ENCODE measurements at places on chromosomes 7 and 10.

DNA sequence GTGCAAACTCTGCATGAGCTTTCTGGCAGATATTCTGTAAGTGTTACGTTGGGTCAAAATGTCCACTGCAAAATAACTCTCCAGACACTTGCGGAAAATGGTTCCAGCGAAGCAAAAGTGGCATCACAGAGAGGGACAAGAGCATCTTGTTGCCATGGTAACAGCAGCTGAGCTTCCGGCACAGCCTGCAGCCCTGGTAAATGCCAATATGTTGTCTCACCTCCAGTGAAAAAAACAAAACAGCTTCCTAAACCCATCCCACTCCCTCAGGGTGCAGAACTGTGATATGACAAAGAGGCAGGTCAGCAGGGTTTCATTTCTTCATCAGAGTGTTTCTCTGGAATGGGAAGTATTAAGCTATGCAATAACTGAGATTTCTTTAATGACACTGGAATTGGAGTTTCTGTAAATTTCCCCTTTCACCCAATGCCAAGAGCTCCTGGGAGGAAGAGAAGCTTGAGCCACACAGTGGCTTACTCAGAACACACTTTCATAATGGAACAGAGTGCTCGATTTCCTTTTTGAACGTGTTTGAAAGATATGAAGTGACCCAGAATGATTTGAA is 65.6 kb downstream of the FOXI2 start:
- DNase-seq = no peak

DNA sequence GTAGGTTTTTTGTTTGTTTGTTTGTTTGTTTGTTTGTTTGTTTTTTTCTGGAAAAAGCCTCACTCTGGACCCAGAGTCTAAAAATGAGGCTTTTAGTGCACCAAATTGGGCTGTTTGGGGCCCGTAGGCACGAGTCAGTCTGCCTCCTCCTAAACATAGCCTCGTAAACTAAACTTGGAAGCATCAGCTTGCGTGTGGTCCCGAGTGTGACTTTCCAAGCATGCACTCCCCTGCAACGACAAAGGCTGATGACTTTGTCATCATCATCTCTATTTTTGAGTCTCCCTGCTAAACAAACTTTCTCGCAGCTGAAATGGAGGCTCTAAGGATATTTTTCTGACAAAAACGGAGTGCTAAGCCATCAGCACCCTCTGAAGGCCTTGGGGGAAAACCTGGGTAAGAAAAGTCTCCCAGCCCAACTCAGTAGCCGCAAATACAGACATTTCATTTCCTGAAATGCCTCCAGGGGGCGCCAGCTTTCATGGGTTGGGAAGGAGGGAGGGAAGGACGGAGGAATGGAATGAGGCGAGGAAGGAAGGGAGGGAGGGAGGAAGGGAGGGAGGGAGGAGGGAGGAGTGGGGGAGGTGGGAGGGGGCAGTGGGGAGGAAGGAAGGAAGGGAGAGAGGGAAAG is 245.9 kb downstream of the KCNMA1 start:
- peak; percentile 82 for DNase-seq

DNA sequence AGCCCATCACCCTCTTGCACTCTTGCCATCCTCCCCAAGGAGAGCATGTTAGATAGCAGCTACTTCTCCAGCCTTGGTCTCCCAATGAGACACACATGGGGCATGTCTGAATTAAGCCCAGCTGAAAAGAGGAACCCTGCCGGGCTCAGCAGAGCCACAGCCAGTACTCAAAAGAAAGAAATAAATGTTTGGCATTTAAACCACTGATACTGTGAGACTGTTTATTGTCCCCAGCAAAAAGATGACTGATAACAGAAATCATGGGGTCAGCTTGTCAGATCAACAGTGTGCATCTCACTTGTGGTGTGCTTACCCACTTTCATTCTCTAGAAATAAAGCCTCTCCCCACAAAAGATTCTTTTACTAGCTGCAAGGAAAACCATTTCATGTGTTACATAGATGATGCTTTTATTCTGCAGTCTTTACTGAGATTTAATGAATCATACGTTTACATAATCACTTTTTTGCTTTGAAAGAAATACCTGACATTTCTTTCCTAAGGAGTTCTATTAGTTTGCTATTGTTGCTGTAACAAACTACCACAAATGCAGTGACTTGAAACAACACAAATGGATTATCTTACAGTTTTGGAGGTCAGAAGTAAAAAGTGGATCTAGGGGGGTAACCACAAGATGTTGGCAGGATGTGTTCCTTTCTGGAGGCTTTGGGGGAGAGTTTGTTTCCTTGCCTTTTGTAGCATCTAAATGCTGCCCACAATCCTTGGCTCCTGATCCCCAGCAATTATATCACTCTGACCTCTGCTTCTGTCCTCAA is 20.9 kb downstream of the ANKRD7 start:
- no peak for DNase-seq

DNA sequence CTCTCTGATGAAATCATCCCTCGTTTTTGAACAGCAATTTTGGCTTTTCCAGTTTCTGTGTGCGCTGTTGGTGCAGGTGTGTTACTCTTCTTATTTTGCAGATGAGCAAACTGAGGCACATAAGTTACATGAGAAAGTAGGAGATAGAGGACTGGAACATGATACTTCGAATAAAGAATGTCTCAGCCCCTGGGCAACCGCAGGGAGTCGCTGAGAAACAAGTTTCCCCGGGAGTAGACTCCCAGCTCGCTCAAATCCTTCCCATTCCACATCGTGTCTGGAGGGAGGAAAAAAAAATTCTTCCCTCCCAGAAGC is 18.0 kb downstream of the MXI1 start:
- DNase-seq = no peak

GRCh38 chr7:142788303-142789289 is 17.8 kb downstream of the PRSS2 start:
- no peak for DNase-seq

Measured in MG63 (cell line).